Spinal cord (tissue), 10 donors: ENCODE measurements at places on chromosomes 5 and 9.

- DNase-seq = no peak
Observed at GRCh38 chr5:150295741-150296486, 6.3 kb upstream of the CAMK2A start.

GRCh38 chr5:137627293-137627692 is 108.6 kb downstream of the KLHL3 start:
- DNase-seq = no peak

DNA sequence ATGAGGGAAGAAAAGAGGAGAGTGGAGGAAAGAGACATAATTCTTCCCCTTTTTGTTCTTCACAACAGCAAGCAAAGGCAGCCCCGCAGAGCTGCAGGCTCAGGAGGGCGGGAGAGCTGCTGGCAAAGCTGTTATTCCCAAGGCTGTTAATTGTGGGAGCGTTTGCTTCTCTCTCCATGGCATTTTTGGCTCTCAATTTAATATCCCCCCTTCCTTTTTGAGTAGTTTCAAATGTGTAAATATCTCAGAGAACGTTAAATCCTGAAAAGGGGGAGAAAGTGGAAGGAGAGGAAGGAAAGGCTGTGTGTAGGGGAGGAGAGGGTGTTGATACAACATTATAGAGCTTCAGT is 165.7 kb downstream of the NSG2 start:
- DNase-seq = no peak

DNA sequence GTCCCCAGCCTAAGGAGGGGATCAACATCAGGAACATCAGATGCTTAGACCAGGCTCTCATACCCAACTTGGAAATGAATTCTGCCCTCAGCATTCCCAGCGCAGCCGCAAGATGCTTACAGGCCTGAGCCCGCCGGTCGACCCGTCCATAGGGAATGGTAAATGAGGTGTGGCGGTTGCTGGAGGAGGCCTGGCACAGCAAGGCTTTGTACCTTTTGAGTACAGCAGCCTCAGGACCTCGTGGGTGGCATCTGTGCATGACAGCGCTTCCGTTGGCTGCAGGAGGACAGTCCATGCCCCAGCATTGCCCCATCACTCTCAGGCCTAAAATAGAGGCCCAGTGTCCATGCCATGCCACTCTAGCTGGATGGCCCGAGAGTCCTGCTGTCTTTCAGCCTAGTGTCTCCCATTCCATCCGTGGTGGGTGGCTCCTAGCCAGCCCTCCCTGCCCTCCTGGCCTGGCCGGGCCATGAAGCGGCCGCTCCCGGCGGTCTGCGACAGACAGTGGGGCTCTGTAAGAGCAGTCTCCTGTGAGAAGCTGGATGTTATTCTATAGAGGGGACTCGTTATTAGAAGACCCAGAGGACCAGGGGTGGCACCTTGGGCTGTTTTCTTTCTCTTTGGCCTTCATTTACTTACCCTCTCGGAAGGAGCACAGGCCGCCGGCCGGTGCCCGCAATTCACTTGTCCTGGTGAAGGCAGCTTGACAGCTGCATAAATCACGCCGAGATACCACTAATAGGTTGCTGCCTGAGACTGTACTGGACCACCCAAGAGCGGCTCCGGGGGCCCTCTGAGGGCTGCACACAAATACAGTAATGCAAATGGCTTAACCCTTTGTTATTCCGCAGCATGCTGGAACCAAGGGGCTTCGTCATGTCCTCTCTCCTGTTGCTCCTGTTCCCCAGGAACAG is 223.5 kb upstream of the TUT7 start:
- DNase-seq = no peak

DNA sequence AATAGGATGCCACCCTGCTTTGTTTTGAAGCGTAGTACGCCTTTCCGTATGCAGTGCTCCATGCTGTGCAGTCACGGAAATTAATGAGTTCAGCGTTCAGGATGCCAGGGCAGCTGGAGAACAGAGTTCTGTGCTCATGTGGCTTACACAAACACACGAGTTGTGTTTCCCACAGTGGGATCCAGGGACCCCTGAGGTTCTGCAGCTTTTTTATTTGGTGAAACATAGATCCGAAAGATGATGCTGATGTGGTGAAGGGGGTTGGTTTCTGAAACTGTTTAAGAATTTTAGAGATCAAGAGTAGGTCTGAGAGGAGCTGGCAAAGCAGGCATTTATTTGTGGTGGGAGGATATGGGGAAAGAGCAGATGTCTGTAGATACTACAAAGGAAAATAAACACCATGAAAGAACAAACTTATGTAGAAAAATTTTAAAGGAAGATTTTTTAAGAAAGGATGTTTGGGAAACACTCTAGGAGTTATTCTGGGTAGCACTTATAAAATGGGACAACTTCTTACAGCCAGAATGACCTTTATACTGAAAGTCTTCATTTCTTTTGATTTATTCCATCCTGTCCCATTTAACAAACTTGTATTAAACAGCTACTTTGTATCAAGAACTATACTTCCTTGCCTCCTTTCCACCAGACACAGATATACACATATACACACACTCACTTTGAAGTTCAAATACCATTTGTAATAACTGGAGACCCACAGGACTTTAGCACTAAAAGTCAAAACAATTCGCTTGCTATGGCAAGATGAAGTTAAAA is 52.7 kb downstream of the ITGA1 start:
- no peak for DNase-seq
